ENCODE measurements at places on chromosomes 6 and 20.

- no peak for ATAC-seq
Observed at GRCh38 chr6:67047996-67048395, 1341.0 kb upstream of the EYS start.

GRCh38 chr20:38143646-38144554, 21.2 kb downstream of the TGM2 start:
- no peak for ATAC-seq

- no peak for ATAC-seq
Observed at GRCh38 chr6:73648166-73648565, 5.6 kb downstream of the SLC17A5 start.

GRCh38 chr6:143506620-143507019, 4.9 kb downstream of the FUCA2 start:
- no peak for ATAC-seq

GRCh38 chr6:17859846-17860245, 127.6 kb downstream of the KIF13A start:
- ATAC-seq = no peak

- ATAC-seq = peak; percentile 16
Observed at GRCh38 chr6:29559524-29560287, at the start of gene UBD. TSS of gene UBD (minus strand) at chr6:29559732. CDS start at chr6:29559701, 31 bp downstream.

DNA sequence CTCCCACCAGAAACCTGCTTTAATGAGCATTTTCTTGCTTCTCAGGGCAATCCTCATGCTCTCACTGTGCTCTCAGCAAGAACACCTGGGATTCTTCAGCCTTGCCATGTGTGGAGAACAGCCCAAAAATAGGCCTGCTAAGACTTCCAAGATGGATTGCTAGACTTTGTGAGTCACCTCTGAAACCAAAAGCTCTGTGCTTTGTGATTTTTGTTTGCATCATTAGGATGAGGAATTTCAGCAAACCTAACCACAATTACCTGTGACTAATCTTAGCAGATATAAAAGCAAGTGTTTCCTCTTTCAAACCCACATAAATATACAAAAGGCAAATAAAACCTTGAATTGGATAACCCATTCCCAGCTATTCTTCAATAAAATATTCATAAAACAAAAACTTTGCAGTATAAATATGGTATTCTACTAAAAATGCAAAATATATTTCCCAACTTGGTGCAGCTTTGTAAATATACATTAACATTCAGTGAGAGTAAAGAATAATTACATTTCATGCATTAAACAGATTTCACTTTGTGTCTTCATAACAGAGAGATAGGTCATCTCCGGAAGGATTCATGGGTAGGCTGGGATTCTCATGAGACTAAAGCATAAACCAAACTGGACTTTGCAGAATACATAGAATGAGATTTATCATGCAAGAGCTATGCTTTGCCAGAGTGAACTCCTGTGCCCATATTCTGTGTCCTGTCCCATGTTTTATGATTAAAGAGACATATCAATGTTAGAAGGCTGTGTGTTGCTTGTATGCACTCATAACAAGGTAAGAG, 33.5 kb downstream of the TPBG start:
- peak; percentile 55 for ATAC-seq

GRCh38 chr6:96542702-96543101, 20.2 kb upstream of the FHL5 start:
- no peak for ATAC-seq

GRCh38 chr20:16244892-16245291, 328.4 kb downstream of the KIF16B start:
- peak; percentile 35 for ATAC-seq

- ATAC-seq = no peak
Observed at GRCh38 chr6:121351916-121352315, 17.6 kb upstream of the TBC1D32 start.

DNA sequence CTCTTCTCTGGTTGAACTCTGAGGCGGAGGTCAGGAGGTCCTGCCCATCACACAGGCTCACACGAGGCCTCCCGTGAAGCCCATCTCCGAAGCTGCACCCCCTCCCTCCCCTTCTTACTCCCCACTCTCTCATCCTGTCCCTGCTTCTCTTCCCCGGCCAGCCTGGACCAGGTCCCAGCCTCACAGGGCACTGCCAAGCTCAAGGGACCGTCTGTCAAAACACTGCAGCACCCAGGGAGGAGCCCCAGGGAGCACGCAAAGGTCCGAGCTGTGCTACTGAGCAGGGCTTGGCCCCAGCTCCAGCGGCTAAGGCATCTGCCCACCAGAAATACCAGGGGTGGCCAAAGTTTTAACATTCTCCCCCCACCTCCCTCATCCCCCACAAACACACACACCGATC, 70.0 kb downstream of the PSMG4 start:
- no peak for ATAC-seq

DNA sequence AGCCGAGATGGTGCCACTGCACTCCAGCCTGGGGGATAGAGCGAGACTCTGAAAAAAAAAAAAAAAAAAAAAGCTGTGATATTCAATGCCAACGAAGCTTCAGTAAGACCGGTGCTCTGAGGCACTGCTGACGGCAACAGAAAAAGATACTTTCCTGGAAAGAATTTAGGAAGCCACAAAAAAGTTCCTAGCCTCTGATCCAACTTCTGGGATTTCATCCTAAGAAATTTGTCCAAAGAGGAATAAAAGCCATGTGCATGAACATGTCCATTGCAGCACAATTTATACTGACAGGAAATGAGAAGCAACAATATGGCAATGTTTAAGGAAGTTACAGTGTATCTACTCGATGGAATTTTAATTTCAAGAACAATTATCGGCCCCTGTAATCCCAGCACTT, 24.5 kb upstream of the CARMIL1 start:
- no peak for ATAC-seq

DNA sequence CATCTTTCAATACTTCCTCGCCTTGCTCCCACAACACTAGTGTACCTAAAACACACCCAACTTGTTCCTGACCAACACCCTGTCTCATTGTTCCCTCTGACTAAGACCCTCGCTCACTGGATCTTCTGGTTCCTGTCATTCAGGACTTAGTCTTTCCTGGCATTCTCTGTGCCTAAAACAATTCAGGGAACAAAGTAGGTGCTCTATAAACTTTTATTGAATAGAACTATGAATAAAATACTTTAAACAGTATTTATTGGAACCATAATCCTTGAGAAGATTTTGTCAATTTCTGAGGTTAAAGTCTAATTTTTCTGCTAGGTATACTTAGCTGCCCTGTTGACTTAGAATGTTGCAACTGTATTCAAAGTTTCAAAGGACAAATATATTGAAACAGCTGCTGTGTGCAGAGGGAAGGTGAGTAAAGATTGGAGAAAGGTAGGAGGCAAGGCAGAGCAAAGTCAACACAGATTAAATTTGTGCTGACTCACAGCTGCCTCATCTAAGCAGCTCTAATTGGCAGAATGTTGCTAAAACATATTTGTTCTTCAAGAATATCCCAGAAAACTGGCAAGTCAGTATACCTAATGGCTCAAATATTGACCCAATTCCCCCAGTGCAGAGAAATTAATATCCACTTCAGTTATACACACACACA, 37.6 kb downstream of the GSTA2 start:
- no peak for ATAC-seq

GRCh38 chr6:49225471-49225870, 237.6 kb downstream of the MMUT start:
- ATAC-seq = no peak

DNA sequence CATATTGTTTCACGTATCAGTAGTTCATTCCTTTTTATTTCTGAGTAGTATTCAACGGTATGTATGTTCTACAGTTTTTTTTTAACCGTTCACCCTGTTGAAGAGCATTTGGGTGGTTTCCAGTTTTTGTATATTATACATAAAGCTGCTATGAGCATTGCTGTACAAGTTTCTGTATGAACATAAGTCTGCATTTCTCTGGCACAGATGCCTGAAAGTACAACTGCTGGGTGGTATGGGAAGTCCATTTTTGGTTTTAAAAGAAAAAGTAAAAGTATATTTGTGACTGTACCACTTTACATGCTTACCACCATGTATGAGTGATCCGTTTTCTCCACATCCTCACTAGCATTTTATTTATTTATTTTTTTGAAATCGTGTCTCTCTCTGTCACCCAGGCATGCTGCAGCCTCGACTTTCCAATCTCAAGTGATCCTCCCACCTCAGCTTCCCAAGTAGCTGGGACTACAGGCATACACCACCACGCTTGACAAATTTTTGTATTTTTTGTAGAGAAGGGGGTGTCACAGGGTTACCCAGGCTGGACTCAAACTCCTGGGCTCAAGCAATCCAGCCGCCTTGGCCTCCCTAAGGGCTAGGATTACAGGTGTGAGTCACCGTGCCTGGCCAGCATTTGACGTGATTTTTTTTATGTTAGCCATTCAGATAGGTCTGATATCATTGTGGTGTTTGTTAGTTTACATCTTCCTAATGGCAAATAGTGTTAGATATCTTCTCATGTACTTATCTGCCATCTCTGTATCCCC, 11.0 kb upstream of the SIM1 start:
- ATAC-seq = no peak

GRCh38 chr6:11654876-11655275, 117.3 kb downstream of the TMEM170B start:
- ATAC-seq = no peak

GRCh38 chr6:100573166-100573565, 108.4 kb upstream of the SIM1 start:
- ATAC-seq = no peak

DNA sequence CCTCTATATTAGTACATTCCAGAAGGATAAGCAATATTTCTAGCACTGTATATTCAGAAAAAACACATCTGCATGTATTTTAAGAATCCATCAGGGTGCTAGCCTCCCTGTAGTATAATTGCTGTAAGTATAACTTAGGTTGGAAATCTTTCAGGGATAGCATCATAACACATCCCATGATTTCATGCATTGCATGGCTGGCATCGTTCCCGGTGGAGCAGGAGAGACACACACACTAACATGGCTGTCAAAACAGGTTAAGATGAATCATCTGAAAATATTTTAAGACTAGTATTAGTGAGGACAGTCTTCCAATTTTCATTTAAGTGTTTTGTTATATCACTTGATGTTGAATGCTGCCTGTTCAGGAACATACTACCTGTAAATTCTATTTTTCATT, 32.1 kb upstream of the CENPW start:
- no peak for ATAC-seq

DNA sequence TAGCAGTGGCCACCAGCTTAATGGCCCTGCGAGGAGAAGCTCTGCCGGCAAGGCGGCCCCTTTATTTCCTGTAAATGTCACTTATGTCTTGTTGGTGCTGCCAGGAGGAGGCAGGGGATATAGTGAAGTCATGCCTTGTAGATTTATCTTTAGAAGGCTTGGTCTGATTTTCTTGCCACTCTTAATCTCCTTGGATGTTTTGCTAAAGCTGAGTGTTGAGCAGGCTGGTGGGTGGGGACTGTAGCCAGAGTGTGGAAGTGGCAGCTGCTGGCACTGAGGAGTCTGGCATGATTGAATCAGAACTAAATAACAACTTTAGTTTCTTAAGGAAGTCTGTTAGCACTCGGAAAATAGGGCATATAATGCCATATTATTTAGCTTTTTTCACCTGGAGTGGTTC, 77.9 kb downstream of the PHF20 start:
- peak; percentile 23 for ATAC-seq

GRCh38 chr20:47765691-47766594, 19.3 kb downstream of the SULF2 start:
- no peak for ATAC-seq

DNA sequence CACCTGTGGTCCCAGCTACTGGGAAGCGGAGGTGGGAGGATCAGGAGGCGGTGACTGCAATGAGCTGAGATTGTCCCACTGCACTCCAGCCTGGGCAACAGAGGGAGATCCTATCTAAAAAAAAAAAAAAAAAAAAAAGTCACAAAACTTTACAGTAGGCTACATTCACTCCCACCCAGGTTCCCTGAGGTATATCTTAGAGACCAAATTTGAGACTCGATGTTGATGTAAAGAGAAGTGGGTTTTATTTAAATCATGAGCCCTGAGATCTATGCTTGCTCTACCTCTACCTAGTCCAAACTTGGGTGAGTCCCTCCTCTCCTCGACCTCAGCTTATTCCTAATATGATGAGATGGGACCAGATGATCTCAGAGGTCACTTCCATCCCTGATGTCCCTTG, 8.8 kb upstream of the DEF6 start:
- no peak for ATAC-seq

- no peak for ATAC-seq
Observed at GRCh38 chr6:16433338-16433890, 195.0 kb downstream of the GMPR start.

DNA sequence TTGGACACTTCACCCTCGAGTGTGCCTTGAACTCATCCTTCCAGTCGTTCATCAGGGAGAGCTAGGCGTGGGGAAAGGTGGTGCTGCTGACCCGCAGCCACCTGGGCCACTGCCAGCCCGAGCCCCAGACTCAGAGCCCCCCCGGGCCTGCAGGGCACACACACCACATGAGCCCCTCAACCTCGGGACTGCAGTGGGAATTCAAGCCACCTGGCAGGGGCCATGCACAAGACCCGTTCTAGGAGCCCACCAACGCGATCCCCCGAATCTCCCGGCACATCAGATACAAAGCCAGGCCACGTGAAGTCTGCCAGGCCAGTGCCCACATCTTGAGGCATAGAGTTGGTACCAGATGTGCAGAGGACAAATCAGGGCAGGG, 2.8 kb downstream of the ZNF512B start:
- no peak for ATAC-seq

GRCh38 chr20:37892001-37892400, 10.9 kb upstream of the VSTM2L start:
- no peak for ATAC-seq

DNA sequence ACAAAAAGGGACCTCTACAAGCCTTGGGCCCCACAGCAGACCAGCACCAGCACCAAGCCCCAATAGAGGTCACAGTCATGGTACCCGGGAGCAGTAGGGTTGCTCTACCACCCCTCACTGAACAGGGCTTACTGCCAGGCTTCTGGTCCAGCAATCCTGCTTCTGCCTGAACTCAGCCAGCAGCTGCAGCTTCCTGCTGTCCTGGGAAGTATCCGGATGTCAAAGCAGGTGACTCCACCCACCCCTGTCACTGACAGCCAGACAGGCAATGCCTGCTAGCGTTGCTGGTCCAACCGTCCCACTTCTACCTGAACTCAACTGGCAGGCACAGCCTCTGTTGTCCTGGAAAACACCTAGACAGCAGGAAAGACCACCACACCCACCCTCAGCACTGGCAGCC, 47.0 kb upstream of the PCSK2 start:
- ATAC-seq = no peak

DNA sequence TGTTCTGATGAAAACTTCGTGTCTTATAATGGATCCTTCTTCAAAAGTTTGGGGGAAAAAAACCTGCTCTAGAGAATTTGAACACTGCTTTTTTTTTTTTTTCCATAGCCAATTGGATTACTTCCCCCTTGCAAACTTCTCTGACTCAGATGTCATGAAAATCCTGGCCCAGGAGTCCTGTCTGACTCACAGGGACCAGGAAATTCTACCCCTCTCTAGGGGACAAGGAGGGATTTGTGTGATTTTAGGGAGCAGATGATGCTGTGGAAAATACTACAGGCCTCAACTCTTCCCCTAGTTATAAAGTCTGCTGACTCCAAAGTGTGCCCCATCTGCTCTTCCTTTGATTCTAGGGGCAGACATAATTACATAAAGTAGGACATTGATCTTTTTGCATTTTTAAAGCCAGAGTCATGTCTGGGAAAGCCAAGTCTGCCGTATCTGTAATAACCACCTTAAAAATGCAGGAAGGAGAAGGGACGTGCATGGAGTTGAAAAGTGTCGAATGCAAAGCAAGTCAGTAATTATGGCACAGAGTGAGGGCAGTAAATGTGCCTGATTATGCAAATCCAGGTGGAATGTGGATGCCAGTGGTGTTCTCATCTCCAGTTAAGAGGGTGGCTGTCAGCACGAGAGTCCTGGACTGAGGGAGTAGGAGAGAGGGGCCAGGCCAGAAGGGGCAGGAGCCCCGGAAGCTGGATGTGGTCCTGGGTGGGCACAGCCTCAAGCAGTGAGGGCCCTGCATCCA, 144.3 kb upstream of the SULF2 start:
- ATAC-seq = peak; percentile 40

GRCh38 chr6:46888578-46888977, 33.2 kb downstream of the ADGRF5 start:
- ATAC-seq = peak; percentile 70

All from motor neuron (in vitro differentiated cells).